ENCODE measurements at places on chromosomes 3 and 15. TPM values are rescaled to one million over a fixed set of nuclear protein-coding genes. Genes with fewer than 3 reads are reported as not detected.

CHRNA5 gene
- total RNA-seq: 15.3 TPM

DNA sequence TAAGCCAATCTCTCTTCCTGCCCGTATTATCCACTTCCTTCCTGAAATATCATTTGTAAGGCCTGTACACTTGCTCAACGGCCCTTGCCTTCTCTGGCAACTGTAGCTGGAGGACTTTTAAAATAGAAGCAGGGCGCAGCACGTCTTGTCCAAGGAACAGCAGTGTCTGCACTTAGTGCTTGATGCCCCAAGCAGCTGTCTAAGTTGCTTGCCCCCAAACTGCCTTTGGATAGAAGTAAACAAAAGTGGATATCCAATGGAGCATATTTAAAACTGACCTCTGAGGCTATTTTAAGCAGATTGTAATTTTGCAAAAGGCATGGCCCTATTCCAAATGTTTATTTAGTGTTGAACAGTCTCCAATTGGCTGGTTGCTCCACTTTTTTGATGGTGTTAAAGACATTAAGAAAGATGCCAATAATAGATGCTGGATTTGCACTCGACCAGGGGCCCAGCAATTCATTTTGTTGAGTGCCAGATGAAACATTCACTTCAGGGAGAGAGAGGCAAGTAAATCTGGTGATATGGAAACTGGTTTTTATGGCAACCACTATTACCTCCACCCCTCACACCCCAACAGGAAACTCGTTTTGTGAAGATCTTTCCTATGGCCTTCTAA is 526.8 kb upstream of the TBL1XR1 start:
- no peak for DNase-seq

ITGA11 gene
- total RNA-seq: 1.6 TPM

LARP6 gene
- total RNA-seq: 28.8 TPM

DNA sequence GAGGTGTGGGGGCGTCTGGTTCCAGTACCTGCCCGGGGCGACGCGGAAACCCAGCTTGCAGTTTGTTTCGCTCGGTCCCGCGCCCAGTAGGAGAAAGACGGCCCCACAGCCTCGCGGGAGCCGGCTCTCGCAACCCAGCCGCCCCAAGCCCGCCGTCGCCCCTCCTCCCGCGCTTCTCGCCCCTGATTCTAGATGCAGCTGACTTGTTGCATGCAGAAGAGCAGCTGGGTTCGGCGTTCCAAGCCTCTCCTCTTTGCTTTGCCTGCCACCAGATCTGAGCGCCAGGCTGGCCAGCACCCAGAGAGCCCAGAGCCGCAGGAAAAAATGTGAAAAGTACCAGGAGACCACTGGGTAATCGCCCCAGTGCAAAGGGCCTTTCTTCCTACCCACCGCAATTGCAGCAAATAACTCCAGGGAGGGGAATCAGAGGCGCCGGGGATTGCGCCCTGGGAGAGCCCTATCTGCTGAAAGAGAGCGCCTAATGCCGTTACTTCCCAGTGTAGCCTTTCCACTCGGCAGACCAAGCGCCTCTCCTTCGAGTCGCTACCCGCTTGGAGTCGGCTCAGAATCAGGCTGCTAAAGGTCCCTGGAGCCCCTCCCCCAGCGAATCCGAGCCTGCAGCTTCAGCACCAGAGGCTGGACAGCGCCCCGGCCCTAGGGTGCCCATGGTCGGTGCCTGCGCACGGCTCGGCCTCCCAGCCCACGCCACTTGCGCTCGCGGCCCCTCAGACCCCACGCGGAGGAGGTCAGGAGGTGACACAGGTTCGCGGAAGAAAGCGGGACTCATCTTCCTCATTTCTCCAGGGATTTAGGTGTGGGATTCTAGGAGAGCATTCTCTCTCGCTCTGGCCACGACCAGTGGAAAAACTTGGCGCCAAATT is 15.7 kb upstream of the AEN start:
- no peak for DNase-seq
